ENCODE measurements at places on chromosomes 16 and 17.

DNA sequence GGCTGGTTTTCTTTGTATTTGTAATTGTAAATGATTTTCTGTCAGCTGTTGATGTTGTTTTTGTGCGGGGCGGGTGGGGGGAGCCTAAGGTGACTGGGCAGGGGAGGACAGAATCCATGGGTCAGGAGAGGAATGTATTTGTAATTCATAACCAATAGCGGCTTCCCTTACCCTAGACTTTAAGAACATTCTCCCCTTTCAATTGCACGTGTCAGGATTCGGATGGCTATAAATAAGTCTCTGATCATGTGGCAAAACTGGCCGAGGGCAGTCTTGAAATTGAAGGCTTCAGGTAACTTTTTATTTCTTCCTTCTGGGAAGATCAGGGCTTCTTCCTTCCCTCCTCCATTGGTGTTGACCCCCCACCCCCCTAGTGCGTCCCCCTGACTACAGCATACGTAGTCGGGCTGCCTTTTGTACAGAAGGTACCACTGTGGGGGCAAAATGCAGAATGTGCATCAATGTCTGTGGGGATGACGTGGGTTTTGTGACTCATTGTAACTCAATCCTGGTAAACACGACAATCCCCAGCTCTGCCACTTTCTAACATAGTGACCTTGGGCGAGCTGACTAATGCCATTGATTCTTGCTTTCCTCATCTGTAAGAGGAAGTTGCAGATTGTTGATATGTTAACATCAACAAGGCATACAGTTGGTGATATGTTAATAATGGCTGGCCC is 16.2 kb downstream of the MARCHF10 start:
- DNase-seq, result no peak

DNA sequence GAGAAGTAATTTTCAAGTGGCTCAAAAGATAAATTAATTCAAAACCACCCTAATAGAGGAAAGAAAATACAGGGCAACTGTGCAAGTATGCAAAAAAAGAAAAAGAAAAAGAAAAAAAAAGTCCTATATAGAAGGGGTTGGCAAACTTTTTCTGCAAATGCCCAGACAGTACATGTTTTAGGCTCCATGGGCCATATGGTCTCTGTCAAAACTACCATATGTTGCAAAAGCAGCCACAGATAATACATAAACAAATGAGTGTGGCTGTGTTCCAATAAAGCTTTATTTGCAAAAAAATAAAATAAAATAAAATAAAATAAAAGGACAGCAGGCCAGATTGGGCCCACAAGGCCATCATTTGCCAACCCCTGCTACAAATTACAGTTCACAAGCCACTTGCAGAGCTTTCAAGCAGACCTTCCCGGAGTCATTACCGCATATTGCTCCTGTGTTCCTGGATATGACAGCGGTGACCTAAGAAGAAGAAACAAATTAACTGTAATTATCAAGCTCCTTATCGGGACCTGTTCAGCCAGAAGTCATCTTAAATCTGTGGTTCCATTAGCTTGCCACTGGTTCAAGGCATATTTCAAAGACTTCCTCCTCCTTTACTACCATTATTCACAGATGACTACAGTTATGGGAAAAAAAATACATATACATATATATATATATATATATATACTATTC is 15.9 kb downstream of the ZC3H7A start:
- no peak for DNase-seq

GRCh38 chr16:87057211-87057881 is 259.8 kb downstream of the C16orf95 start:
- no peak for DNase-seq

DNA sequence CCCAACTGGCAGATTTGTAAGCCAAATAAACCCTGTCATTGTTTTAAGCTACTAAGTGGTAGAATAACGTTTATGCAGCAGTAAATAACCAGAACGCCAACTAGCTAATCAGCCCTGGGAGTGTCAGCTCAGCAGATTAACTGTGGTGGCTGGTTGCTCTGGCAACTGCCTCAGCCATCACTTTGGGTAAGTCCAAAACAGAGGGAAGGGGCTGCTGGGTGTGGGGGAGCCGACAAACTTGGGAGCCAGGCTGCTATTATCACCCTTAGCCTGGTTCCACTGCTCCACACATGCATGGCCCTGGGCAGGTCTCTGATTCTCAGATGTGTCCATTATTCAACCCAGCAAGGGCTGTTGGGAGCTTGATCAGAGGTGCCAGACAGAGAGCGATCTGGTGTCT is 22.2 kb upstream of the RHOT1 start:
- no peak for DNase-seq
